GM10248 (cell line): ENCODE measurements at places on chromosomes 11 and 22.
A peak's percentile ranks its signal among the peaks of the same experiment; 100 is the strongest.

GRCh38 chr22:21980547-21980946 lies 2.0 kb downstream of the TOP3B start:
- DNase-seq: no peak

GRCh38 chr11:134537941-134538340 lies 125.9 kb upstream of the B3GAT1 start:
- no peak for DNase-seq

DNA sequence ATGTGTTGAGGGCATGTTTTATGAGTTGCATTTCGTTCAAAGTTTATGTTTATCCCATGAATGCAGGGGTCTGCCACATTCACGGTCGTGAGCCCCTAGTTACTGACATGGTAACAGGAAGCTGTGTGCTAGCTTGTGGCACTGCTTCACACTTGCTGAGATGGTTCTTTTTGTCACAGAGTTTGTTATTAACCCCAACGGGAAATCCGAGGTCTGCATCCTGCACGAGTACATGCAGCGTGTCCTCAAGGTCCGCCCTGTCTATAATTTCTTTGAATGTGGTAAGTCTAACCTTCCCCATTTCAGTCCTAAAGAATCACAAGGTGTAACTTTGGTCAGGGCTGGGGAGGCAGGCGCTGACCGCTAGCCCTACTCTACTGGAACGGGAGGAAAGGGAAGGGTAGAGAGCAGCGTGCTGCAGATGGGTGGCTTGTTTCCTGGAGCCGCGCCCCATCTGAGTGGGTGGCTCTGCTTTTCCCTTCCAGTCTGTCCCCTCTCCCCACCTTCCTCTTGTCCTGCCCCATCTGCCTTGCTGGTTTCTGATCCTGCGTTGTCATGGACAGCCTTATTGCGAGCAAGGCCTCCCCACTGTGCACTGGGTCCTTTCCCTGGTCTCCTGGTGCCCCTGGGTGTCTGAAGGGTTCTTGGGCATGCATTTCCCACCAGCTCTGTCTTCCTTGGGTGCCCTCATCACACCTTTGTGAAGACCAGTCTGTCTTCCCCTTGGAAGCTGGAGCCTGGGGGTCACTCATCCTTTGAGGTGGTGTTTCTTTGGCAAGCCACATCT lies 11.8 kb downstream of the DGCR8 start:
- DNase-seq: no peak

DNA sequence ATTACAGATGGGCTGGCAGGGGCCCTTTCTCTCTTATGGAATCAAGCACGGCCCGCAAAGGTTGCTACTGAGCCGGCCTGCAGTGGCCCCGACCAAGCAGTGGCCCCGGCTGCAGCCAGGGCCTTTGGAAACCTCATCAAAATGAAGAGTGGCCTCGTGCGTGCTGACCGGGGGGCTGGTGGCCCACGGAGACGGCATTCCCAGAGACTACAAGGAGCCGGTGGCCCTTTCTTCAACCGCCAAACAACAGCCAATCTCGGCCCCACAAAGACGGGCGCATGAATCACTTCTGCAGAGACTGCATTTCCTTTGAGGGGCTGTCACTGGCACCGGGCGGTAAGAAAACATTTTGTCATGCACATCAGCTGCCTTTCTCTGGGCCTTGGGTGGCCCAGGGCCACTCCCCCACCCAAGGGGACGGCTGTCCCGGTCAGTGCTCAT lies 43.1 kb upstream of the FGF3 start:
- no peak for DNase-seq

DNA sequence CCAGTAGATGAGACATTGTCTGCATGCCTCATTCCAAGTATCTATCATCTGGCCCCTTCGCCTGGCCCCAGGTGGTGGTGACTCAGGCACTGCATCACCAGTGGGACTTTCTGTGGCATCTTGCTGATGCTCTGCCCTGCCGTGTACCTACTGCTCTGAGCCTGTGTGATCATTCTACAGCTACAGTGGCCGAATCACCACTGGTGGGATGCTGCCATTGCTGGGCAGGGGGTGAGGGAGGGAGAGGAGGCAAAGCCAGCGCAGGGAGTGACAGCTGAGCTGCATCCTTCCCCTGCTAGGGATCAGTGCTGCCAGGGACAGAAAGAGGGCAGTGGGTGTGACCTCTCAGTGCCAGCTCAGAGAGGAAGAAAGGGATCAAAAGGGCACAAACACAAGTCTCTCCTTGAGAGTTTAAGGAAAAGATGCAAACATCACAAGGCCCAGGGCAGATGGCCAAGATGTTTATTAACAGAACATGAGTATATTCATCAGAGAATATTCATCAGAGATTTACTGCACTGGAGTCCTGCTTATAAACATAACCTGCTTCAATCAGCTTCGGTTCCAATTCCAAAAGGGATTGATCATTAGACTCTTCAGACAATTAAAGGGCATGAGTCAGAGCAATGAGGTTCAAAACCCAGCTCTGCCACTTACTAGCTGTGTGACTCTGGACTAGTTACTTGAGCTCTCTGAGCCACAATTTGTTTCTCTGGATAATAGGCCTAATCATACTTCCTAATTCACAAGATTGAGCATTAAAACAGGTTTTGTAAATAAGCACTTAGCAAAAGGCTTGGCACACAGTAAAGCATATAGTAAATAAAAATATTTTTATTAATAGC lies 109.8 kb downstream of the NAT10 start:
- DNase-seq: no peak

GRCh38 chr11:92376146-92376599 lies 151.6 kb downstream of the FAT3 start:
- DNase-seq: no peak

- no peak for DNase-seq
These were observed 13.2 kb downstream of the PHLDB1 start for GRCh38 chr11:118620529-118621070.

DNA sequence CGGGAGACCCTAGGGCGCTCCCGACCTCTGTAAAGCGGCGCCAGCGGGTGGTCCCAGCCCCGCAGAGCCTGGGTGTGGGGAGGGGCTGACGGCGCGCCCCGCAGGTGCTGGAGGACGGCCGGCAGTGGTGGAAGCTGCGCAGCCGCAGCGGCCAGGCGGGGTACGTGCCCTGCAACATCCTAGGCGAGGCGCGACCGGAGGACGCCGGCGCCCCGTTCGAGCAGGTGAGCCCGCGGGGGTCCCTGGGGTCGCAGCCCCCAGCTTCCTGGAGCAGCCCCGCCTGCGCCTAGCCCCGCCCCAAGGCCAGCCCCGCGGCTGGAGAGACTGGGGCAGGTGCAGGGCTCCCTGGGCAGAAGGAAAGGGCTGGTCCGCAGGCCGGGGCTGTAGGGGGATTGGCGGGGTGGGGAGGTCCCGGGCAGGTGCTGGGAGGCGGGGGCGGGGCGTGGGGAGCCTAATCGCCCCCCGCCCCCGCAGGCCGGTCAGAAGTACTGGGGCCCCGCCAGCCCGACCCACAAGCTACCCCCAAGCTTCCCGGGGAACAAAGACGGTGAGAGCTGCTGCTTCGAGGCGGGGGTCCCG lies 19.7 kb downstream of the EPS8L2 start:
- peak; percentile 54 for DNase-seq

DNA sequence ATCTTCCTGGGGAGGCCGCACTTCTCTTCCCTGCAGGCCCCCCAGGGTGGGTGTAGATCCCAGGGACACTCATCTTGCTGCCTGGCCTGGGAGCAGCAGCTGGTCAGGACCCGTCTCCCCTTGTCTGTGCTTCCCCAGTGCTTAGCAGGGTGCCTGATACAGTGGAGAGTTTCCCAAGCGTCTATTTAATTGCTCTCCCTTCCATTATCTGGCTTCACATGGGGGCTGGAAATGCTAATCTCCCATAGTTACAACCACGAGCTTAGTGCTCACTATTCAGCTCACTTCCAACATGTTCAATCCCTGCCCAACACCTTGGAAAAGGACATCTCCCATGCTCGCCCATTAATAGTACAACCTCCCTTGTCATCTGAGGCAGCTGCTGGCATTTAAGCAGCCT lies 100.5 kb downstream of the DSCAML1 start:
- no peak for DNase-seq

GRCh38 chr11:74412733-74413359 lies 14.6 kb upstream of the PGM2L1 start:
- no peak for DNase-seq

DNA sequence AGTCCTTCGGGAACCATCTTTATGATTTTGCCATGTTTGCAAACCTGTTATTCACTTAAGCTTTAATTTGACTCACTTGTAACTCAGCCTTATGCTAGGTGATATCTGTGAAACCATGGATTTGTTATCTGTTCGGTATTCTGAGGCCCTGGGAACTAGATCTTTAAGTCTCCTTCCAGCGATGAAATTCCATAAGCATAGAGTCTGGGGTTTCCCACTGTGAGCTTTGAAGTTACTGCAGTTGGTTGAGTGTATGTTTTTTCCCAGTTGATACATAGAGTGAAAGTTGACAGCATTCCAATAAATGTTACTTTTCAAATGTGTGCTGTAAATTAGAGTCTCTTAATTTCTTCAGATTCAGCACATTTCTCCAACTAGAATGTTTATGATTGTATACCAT lies 66.9 kb downstream of the TNRC6B start:
- no peak for DNase-seq

GRCh38 chr22:18952022-18952421 lies 15.9 kb upstream of the PRODH start:
- DNase-seq: no peak

DNA sequence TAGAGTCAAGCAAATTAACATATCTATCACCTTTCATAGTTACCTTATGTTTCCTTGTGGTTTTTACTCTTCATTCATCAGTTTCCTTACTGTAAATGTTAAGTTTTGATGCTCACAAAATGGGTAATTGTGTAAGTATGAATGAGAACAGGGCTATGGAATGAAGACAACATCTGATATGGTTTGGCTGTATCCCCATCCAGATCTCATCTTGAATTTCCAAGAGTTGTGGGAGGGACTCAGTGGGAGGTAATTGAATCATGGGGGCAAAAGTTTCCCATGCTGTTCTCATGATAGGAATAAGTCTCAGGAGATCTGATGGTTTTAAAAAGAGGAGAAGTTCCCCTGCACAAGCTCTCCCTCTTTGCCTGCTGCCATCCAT lies 107.6 kb downstream of the CCDC34 start:
- no peak for DNase-seq

DNA sequence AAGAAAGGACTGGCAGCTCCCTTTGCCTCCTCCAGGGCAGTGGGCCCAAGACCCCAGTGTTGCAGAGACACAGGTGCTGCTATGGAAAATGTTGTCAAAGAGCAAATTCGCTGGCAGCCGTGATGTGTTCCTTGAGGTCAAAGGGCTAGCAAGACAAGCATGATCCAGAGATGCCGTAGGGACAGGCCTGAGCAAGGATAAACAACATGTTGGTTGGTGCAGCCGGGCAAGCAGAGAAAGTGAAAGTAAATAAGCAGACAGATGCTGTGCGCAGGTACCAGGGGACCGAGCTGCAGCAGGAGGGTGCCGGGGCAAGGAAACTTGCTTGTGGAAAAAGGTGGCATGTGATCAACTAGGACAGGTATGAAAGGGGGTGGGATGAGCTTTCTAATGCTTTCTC lies 125.5 kb upstream of the NECTIN1 start:
- DNase-seq: no peak

DNA sequence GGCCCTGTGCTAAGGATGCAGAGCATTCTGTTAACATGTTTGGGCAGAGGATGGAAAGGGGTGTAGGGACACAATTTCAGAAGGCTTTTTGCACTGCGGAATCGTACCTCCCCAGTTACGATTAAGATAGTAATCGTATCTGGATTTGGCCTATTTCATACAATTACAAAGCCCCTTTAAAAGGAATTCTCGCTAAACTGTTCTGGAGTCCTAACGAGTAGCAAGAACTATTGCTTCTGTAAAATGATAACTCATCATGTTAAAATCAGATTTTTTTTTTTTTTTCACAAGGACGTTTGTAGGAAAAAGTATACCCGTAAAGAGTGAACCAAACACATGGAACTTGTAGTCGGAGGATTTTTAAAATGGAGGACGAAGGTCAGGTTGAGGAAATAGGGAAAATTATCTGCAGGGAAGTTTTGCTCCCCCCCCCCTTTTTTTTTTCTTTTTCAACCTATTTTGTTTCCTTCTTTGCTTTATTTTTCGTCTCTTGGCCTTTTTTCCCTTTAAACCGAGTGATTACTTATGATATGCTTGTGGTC lies 934 bp downstream of the HSD17B12 start:
- DNase-seq: no peak

GRCh38 chr22:30649430-30650007 lies 13.9 kb downstream of the SLC35E4 start:
- DNase-seq: peak; percentile 86

DNA sequence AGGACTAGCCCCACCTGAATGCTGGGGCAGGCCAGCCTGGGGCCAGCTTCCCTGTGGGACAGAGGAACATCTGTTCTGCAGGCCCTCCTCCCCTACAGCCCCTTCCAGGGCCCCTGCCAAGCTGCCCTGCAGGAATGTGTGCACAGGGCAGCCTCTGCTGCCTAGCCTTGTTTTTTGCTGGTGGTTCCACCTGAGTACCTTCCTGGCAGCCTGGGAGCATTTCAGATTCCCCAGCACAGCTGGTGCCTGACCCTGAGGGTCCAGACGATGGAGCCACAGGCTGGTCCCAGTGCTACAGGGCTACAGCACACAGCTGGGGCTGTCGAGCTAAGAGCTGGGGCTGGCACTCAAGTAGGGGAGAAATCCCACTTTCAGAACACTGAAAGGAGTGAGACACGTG lies 22.3 kb upstream of the GPR83 start:
- no peak for DNase-seq

DNA sequence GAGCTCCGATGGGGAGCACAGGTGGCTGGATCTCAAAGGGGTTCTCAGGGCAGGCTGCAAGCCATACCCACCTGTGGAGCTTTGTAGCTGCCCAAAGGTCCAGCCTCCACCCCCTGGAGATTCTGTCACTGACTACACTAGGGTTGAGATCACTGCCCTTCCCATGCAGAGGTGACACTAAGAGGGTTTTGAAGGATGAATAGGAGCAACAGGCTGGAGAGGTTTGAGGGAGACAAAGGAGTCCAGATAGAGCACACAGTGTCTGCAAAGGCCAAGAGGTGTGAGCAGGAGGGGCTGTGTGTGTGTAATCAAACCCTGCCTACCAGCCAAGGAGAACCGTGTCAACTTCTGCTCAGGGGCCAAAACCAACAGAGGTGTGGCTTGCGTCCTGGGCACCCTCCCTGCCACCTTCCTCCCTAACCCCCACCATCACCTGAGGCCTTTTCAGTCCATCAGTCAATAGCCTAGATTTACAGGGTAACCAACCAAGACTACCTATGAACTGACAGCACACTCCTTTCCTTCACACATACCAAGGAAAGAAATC lies 43.0 kb upstream of the WNT11 start:
- DNase-seq: no peak
